ENCODE measurements at places on chromosomes 3 and 15.
A peak's percentile ranks its signal among the peaks of the same experiment; 100 is the strongest.

GRCh38 chr3:177516158-177517011, 319.1 kb upstream of the TBL1XR1 start:
- DNase-seq, result peak; percentile 72

DNA sequence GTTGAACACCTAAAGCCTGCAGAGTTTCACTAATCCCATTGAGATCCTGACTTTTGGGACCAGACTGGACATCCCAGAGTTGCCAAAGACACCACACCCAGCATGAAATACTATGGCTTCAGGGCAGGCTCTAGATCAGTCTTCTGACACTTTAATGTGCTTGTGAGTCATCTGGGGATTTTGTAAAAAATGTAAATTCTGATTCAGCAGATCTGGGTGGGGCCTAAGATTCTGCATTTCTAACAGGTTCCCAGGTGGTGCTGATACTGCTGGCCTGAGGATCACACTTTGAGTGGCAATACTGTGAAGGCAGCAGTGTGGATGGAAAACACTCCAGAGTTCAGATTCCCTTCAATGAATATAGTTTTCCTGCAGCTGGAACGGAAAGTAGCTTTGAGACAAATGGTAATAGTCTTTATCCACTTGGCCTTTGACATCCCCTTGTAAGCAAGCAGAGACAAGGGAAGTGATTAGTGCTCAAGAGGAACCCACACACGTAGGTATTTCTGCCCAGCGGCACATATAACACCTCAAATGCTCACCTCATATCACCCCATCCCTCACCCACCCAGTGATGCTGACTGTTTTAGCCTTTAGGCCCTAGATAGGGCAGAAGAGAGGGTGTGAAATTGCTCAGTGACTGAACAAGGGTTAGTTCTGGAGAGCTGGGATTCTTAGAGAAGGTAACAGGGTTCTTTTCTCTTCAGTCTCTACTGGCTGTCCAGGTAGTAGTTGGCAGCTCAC, 51.5 kb upstream of the GSK3B start:
- DNase-seq, result no peak

- DNase-seq, result no peak
Measured at GRCh38 chr15:26261966-26262365, 398.8 kb upstream of the ATP10A start.

GRCh38 chr3:195416795-195417194, 26.0 kb downstream of the ACAP2 start:
- no peak for DNase-seq

DNA sequence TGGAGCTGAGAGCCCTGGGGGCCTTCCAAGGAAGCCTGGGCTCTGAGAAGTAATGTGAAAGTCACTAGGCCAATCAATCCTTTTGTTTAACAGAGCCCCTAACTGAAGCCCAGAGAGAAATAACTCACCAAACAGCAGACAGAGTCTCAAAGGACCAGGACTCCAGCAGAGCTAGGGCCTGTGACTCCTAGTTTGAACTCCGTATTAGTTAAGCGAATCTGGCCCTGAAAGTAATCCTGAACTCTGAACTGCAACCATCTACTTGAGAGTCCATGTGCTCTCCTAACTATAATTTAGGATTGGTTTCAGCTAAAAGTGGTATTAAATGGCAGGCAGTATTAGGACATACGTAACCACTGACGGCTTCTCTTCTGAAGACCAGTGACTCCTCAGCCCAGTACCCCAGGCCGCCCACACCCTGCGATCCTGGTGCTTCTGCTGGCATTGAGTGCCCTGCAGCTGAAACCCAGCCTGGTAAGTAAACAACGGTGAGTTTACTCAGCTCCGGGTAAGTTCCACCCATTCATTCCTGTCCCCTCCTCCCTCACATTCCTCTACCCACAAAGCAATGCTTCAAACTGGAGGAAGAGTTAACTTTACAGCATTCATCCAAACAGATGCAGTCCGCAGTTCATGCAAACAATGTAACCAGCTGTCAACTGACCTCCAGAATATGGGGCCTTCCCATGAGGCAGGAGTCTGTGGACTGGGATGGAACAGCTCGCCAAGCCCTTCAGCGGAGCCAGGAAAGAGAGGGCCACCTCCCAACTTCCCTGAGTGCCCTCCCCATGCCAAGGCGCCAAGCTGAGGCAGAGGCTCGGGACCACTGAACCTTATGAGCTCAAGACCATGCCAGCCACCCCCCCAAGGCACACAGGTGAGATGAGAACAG, 7.3 kb downstream of the MYO5C start:
- DNase-seq, result no peak

GRCh38 chr3:174094669-174095068, 697.1 kb downstream of the NLGN1 start:
- DNase-seq, result no peak

- DNase-seq, result no peak
Measured at GRCh38 chr3:183975981-183976662, 41.6 kb downstream of the ABCC5 start.

DNA sequence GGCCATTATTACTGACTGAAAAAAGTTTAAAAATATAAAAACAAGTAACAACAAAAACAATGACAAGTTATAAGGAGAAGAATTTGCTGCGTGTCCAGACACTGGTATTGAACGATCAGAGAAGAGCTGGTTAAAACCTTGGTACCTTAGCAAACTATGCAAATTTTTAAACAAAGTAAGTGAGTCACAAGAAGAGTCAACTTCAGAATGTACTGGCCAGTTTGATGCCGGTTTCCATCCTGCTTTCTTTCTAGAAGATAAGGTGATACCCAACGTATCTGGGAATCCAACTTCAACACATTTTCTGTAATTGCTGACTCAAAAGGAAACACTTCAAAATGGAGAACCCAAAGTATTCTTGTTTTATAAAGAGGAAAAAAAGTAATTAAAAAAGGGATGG, 49.8 kb downstream of the RUBCN start:
- no peak for DNase-seq

DNA sequence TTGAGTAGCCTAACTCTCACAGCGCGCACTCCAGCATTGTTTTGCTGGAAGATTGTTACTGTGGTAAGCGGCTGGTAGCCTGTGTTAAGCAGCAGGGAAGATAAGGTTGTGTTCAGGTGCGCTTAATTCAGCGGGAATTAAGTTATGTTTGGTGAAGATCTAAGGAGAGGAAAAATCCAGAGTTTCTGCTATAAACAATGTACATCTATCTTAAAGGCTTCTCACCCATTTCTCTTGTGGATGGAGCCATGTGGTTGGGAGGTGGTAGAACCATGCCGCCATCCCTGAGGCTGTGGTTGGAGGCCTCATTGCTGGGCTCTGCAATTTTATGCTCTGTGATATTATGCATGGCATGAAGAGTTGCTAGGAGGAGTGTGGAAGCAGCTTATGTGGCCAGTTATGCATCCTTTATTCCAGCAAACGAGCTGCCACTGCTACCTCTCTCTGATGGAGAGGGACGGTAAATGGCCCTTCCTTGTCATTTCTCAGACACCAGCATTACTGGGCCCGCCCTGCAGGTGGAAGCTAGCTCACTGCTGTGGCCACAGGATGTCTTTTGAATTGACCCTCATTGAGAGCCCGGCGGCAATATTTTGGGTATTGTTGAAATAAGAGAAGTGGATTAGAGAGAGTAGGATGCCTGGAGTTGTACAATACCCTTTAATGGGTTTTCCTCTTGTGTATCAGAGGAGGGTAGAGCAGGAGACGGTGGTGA, 1.3 kb downstream of the MINAR1 start:
- DNase-seq, result no peak

DNA sequence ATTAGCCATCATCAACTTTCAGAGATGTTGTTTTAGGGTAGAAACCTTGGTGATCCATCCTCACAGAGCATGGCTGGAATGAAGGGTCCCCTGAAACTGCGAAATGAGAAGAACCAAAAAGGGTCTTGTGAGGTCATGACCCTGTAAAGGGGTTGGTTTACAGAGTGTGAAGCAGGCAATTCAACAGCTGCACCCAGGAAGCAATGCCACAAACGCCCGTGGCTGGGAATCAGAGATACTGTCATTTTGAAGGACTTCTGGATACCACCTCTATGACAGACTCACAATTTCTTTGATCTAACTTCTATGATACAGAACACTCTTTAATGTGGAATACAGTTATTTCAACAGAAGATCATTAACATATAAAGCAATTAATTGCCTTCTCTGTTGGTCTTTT, 79.1 kb downstream of the GREM1 start:
- no peak for DNase-seq

DNA sequence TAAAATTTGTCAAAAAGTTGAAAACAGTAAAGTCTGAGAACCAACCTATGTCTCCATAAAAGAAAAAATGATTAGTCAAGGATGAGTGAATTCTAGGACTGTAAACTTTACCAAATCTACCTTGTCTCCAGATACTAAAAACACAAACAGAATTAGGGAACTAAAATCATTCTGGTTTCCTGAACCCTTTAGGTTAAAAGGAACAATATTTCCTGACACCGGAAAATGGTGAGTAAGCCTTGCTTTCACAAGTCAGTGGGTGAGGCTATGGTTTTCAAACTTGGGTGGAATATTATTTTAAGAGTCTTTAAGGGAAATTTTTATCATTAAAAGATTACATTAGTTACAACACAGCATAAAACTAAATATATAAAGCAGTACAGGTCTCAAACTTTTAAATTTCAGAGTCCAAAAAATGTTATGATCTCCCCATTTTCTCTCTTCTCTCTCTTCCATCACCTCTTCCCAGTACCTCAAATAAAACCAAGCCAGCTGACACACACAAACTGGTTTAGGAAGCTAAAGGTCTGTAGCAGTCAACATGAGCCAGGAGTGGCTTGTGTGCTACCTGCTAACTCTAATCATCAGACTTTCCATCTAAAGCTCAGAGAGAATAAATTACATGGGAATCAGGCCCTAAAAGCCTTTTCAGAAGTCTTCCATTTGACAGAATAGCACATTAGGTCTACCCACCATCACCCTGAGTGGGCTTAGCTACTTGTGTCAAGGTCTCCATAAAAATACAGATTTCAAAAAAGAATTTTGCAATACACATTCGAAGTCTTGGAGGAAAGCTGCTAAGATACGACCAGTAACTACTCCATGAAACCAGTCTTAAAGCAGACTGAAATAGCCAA, 2.2 kb downstream of the SLC12A6 start:
- DNase-seq, result no peak

DNA sequence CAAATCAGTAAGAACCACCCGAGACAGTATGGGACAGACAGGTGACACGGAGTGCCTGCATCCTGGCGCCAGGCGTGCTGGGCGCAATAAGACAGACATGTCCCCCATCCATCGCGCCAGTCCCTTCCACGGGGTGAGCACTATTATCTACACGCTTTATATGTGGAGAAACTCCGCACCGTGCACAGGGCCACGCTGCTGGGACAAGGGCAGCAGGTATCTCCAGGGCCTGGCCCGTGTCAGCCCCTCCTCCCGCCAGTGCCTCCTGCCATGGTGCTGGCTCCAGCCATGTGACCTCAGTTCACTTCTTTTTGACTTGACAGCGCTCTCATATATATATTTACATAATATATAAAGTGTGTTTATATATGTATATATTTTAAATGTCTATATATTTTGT, 42.6 kb downstream of the TNK2 start:
- DNase-seq, result no peak

DNA sequence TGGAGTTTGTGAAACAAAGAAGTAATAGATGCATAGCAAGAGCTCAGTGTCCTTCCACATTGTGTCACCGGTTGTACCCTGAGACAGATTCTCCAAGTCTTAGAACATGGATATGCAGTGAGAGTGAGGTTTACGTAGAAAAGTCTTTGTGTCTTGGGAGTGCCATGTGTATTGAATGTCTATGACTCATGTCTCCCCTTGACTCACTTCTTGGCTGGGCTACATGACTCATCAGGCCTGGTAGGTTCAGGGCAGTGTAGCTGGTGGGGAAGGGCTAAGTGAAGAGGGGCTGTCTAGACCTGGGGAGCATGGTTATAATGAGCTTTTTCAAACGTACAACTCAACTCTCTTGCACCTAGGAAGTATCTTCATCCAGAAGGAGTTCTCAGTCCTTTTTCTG, 167.4 kb downstream of the GAP43 start:
- DNase-seq, result no peak

DNA sequence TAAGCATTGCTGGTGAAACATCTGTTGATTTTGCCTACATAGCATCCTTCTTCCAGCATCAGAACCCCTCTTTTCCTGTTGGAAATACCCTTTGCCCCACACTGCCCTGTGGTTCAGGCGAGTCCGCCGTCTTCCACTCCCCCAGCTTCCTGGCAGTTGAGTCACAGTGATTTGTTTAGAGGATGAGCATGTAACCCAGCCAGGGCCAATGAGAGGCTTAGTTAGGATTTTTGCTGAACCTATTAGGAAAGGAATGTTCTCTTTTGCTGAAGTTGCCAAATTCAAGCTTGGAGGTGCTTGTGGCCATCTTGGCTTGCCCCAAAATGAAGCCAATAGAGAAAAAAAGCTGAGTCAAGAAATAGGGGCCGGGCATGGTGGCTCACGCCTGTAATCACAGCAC, 19.0 kb upstream of the MEX3B start:
- DNase-seq, result no peak

DNA sequence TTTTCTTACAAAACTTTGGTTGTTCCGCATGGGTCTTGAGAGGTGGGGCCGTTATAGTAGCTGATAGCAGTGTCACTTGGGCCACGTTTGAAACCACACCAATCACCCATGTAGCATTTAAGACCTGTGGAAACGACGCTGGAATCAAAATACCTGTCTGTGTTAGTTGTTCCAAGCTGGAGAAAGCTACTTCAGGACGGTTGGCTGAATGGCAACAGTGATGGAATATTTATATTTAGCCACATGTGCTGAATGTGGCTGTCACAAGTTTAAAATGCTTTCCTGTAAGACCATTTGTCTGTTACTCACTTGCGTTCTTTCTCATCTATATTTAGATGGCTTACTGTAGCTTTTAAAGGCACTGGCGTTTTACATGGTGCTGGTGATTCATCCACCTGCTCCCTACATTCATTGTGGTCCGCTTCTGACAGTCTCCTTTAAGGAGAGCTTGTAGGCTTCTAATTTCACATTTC, 1.4 kb downstream of the DNAJA4 start:
- no peak for DNase-seq

GRCh38 chr3:16085410-16085809, 89.1 kb upstream of the GALNT15 start:
- DNase-seq, result no peak

- no peak for DNase-seq
Measured at GRCh38 chr3:13767896-13768295, 112.0 kb downstream of the WNT7A start.

GRCh38 chr15:77183066-77183465, 112.2 kb upstream of the TSPAN3 start:
- DNase-seq, result no peak

GRCh38 chr3:188299708-188300107, 145.8 kb downstream of the LPP start:
- DNase-seq, result no peak

GRCh38 chr3:16916840-16917239, 32.1 kb downstream of the PLCL2 start:
- no peak for DNase-seq

- no peak for DNase-seq
Measured at GRCh38 chr15:96043591-96044171, 286.8 kb upstream of the NR2F2 start.

DNA sequence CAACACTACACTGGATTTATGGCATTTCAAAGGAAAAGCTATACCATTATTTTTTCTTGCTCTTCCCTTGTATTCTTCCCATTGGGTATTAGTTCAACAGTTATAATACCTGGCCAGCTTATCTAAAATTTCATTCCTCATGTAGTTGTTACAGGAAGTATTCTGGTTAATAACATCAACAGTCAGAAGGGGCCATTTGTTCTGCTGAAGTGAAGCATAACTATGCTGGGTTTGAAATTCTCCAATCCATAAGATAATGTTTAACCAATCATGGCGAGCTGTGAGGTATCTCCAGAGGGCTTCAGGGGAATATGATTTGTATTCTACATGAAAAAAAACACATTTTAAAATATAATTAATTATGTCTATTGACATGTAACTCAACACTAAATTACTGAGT, 43.4 kb downstream of the SPG11 start:
- no peak for DNase-seq

- DNase-seq, result no peak
Measured at GRCh38 chr3:172814738-172815137, 64.2 kb downstream of the ECT2 start.
